ENCODE measurements at places on chromosomes 7 and 10.

- DNase-seq = no peak
These were observed 773.2 kb upstream of the LRRN3 start for GRCh38 chr7:110317541-110318265.

DNA sequence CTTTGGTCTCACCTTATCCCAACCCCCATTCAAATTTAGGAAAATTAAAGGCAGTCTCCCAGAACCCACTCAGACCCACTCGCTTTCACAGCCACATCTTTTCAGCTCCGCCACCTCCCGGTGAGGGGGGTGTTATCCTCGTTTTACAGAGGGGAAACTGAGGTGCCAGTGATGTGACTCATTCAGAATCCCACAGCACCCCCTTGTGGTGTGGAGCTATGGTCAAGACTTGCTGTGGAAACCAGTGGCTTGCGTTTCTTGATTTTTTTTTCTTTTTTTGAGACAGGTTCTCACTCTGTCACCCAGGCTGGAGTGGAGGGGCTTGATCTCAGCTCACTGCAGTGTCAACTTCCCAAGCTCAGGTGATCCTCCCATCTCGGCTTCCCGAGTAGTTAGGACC, 27.6 kb downstream of the SLC35G1 start:
- DNase-seq = no peak

GRCh38 chr7:44703921-44704320, 44.7 kb upstream of the ZMIZ2 start:
- DNase-seq = no peak

GRCh38 chr7:151603951-151604350, 84.3 kb upstream of the RHEB start:
- no peak for DNase-seq

- DNase-seq = no peak
These were observed 4.6 kb downstream of the DCLRE1C start for GRCh38 chr10:14949291-14949690.

DNA sequence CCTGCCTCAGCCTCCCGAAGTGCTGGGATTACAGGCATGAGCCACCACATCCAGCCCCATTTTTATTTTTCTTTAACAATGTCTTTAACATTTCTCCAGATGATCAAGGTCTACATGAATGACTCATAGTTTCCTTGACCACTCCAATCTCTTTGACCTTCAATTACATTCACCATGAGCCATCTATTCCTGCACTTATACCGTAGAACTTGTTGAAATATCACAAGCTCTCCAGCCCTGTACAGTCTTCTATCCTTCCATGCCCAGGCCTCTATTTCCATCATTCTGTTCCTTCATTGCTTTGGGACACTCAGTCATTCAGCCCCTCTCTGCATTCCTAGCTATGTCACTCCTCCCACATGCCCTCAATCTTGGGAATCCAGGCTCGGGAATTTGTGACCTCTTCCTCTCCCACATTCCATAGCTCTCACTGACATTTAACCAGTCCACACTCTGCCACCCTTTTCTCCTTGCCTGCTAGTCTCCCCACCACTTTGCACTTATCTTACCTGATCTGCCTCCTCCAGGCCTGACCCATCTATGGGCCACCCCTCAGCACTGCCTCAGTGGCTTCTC, 151.8 kb upstream of the STK17A start:
- DNase-seq = no peak

DNA sequence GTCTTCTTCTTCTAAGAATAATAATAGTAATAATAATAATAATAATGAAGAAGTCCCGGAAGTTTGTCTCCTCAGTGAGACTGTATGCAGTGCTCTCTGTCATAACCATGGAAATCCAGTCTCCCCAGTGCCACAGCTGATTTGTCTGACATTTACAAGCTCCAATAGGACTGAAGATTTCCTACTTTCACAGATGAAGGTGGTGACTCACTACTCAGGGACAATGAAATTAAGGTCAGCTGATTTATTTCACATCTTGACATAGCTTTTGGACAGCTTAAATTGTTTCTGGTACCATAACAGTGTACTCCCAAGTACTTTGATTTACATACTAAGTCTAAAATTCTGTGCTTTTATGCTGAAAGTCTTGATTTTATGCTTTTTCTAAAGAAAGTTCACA, 6.9 kb downstream of the CELF2 start:
- no peak for DNase-seq

GRCh38 chr7:99210265-99210970, 2.5 kb upstream of the KPNA7 start:
- no peak for DNase-seq

GRCh38 chr10:130899856-130900255, 411.7 kb downstream of the TCERG1L start:
- no peak for DNase-seq
